Stimulated activated CD4-positive, alpha-beta T cell treated with anti-CD3 and anti-CD28 coated beads, Interleukin-15, amount 100 ng/mL, for 1 hour (primary cell): ENCODE measurements at places on chromosomes 5 and 9.

DNA sequence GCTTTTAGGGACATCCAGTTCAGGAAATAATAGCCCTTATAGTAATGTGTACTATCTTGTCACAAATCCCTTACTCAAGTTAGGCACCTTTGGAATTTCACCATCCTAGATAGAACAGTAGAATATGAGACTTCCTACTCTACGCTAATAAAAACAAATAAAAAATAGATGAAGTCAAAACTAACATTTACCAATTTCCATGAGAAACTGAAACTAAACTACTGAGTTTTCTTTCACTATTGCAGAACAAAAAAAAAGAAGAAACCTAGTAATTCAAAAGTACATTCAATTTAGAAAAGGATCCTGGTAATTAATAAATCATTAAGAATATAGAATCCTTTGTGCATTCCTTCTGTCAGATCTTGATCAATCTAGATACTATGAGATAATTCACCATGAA is 14.0 kb downstream of the STARD4 start:
- DNase-seq, result no peak

DNA sequence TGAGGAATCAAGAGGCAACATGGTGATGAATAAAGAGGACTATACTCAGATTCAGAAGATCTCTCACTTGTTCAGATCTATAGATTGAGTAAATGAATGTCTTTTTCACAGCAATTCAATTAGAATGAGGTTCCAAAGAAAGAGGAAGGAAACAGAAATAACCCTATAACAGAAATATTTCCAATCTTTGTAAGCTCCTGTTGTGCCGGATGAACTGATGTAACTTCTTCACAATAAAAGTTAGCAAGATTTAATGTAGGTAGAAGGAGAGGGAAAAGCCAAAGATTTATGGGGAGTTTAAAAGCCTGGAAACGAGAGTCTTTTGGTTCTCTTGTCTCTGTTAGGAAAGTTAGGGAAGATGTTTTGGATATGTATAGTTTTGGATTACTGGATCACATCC is 92.1 kb downstream of the PBX3 start:
- no peak for DNase-seq

GRCh38 chr5:130885027-130885426 is 280.0 kb downstream of the HINT1 start:
- DNase-seq, result no peak

DNA sequence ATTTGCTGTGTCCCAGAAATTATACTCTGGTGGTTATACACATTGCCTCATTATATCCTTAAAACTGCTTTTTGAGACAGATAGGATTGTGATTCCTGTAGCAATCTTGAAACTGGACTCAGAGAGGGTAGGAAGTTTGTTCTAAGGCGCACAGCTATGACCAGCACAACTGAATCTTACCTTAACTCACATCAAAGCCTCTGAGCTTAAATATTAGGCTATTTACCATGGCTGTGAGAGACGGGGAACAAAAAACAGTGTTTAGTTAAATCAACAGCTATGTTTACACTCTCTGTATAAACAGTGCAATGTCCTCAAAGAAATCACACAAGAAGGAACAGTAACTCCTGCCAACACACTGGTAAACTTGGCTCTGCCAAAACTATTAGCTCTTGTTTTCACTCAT is 50.9 kb upstream of the TUT7 start:
- DNase-seq, result no peak

DNA sequence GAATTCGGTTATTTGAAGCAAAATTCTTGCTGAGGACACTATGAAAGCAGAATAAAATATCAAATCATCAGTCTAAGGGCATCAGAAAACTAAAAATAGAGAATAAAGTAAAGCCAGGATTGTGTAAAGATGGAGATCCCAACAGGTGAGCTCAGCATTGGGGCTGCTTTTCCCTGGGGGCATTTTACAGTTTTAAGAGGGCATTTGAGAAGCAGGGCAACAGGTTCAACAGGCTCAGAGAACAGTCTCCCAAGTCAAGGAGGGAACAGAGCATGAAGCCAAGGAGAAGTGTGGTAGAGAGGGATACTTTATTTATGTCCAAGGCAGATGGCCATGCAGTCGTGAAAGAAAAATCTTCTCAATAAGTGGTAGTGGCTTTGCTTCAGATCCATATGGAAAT is 145.4 kb downstream of the SYK start:
- no peak for DNase-seq

DNA sequence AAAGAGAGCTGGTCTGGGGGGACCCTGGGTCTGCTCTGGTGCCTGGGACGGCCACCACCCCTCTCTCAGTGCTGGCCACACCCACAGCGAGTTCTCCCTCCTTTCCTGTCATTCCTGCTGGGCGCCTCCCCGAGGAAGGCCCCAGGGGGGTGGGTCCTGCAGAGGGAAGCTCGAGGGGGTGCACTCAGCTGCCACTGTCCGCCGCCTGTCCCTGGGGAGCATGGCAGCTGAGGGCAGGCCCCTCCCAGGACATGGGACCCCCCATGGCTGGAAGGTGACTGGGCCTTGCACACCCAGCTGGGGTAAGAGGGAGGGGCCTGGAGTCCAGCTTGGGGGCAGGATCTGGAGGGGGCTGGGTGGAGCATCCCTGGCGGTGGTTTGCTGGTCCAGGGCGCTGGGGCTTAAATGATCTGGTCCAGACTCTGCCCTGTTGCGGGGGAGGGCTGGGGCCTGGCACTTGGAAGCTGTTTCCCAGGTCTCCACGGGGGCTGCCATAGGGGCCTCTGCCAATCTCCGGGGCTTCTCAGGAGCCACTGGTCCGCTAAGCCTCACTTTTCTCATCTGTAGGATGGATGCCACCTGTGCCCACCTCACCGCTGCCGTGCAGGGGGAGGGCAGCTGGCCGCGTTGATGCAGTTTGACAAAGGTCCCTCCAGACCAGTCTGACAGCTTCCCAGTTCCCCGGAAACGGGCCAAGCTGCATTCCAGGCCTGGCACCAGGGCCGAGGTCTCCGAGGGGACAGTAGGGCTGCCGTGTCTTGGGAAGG is 6.0 kb upstream of the SLC2A6 start:
- DNase-seq, result no peak

- no peak for DNase-seq
These were observed 53.6 kb downstream of the ELL2 start for GRCh38 chr5:95907740-95908706.

DNA sequence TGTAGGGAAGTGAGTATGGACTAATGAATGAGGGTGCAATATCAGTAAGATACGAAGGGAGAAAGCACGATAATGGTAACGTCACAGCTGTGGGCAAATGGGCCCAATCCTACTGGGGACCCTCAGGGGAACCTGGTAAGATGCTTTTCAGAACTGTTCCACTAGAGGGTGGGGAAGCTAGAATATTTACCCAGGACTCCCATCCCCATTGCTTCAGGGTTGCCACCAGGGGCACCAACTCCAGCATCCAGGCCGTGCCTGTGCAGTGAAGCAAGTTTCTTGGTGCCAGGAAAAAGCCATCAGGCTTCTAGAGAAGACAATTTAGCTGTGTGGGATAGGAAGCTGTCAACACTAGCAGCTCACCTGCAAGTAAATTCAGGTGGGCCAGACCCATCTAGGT is 409.3 kb downstream of the AGTPBP1 start:
- no peak for DNase-seq

- no peak for DNase-seq
These were observed 156.1 kb upstream of the KIF2A start for GRCh38 chr5:62149879-62150278.

GRCh38 chr9:82353631-82354278 is 365.2 kb downstream of the SPATA31D1 start:
- DNase-seq, result no peak

- DNase-seq, result no peak
These were observed 72.7 kb upstream of the SPATA31E1 start for GRCh38 chr9:87810008-87810407.

DNA sequence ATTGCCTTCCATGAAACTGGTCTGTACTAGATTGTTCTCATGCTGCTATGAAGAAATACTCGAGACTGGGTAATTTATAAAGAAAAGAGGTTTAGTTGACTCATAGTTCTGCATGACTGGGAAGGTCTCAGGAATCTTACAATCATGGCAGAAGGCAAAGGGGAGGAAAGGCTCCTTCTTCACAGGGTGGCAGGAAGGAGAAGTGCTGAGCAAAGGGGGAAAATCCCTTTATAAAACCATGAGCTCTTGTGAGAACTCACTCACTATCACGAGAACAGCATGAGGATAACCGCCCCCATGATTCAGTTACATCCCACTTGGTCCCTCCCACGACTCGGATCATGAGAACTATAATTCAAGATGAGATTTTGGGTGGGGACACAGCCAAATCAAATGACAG is 163.2 kb downstream of the RFK start:
- no peak for DNase-seq

GRCh38 chr9:12666813-12667212 is 26.4 kb upstream of the TYRP1 start:
- DNase-seq, result no peak

DNA sequence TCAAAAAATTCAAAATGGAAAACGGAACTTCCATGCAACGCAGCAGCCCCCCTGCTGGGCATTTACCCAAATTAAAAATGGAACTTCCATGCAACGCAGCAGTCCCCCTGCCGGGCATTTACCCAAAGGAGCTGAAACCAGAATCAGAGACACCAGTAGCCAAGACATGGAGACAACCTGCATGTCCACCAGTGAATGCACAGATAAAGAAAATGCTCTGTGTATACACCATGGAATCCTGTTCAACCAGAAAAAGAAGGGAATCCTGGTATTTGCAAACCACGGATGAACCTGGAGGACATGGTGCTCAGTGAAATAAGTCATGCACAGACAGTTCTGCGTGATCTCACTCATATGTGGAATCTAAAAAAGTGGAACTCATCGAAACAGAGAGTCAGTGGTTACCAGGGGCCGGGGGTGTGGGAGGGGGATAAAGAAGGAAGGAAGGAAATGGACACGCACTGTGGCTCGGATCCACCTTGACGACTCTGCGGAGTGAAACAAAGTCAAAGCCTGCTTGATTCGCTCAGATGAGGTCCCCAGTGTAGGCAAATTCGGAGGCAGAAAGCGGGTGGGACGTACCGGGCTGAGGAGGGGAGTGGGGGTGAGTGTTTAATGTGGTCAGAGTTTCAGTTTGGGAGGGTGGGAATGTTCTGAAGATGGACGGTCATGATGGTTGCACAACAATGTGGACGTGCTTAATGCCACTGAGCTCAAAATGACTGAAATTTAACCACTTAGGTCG is 40.2 kb upstream of the EXOC3 start:
- DNase-seq, result no peak

GRCh38 chr9:105114964-105115728 is 129.3 kb upstream of the SLC44A1 start:
- DNase-seq, result no peak

GRCh38 chr9:96073531-96074480 is 198.3 kb downstream of the ERCC6L2 start:
- DNase-seq, result no peak

DNA sequence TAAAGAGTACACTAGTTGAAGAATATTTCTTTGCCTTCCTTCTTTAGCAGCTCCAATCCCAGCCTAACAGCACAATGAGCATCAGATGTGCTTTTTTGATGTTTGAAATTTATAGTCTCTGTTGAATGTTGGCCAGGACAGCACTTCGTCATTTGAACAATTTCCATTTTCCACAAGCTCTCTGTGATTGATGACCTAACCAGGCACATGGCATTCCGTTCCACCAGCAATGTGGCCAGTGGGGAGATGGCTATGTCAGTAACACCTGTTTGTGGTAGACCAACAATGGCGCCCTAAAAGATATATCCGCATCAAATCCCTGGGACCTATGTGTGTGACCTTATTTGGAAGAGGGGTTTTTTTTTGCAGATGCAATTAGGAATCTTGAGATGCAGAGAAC is 66.8 kb downstream of the PALM2AKAP2 start:
- no peak for DNase-seq

DNA sequence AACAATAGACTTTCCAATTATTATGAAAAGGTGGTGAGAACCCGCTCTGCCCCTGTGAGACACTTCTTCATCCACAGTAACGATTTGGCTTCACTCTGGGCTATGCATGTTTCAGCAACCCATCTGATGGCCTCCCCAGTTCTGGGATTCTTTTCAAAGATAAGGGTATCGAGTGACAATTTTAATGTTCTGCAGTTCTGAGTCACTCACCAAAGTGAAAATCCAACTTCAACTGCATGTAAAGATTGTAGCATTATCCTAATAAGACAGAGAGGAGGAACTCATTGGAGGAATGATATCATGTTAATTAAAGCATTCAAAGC is 1078.3 kb upstream of the SEMA6A start:
- no peak for DNase-seq

DNA sequence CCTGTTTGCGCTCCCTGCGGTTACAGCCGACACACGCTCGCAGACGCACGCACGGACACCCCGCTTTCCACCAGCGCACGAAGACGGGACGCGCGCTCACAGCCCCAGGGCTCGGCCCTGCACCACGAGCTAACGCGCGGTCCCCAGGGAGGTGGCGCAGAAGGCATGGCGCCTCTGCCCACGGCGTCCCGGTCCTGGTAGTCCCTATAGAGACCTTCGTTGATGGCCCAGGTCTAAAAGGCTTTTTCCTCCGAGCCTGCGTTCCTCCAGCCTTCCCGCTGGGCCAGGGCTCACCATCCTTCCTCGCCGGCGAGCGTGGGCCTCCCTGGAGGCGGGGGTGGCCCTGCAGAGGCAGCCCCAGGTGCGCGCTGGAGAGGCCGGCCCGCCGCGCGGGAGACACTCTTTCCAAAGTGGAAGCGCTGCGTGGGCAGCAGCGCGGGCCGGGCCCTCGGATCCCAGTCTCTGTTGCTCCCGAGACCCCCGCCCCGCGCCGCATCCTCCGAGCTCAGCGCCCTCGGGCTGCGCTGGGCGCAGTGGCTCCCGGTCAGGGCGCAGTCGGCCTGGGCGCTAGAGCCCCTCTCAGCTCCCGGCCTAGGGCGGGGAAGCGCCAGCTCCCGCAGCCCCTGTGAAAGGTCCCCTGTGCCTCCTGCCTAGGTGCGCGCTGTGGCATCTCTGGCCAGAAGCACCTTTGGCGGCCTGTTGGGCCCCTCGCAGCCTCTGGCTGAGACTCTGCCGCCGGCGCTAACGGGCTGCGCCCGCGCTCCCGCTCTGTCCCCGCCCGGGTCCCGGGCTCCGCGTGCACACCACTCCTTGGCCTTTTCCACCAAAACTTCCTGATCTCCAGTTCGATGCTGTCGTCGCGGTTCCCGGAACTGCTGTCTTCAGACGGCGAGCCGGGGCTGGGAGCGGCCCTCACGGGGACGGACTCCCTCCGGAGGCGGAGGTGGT is 31.9 kb upstream of the FANCC start:
- DNase-seq, result no peak

DNA sequence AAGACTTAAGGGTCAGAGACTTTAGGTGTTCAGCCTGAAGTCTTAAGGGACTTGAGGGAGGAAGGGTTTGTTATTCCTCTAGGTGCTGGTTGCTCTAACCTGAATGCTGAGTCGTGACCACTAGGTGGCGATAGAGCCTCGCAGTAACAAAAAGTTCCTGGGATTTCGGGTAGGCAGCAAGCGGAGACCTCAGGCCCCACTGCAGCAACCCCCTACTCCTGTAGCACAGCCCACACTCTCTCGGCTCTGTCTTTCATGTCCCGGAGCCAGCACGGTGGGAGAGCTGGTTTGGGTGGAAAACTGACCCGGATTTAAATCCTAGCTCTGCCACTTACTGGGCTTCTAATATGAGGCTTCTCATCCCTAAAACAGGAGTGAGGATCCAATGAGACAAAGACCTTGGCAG is 100.3 kb upstream of the PANK3 start:
- DNase-seq, result no peak

GRCh38 chr9:89000371-89000781 is 9.1 kb downstream of the S1PR3 start:
- DNase-seq, result no peak

- DNase-seq, result no peak
These were observed 7.4 kb upstream of the CDK5RAP2 start for GRCh38 chr9:120587328-120587727.
